Activated CD4-positive, alpha-beta T cell treated with anti-CD3 and anti-CD28 coated beads for 36 hours (primary cell): ENCODE measurements at places on chromosomes 11 and 22. TPM values are rescaled to one million over a fixed set of nuclear protein-coding genes. Genes with fewer than 3 reads are reported as not detected.

DNA sequence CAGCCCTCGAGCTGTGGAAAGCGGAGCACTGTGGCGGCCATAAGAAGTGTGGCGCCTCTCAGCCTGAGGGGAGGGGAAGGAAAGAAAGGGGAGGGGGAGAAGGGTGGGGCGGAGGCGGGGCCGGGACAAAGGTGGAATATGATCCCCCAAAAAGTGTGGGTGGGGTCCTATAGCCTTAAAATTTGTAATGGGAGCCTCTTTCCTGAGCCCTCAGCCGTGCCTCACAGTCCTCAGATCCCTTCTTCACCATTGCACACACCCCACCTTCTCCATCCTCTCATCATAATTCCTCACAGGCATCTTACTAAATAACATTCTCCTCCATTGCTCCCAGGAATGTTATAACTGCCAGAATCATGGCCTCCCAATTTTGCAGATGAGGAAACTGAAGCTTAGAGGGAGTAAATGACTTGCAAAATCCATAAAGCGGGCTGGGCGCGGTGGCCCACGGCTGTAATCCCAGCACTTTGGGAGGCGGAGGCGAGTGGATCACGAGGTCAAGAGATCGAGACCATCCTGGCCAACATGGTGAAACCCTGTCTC, 600 bp upstream of the RAB6A start:
- peak overlapping the region; percentile 97 for H3K4me3 ChIP-seq
- H3K27ac ChIP-seq, result peak overlapping the region; percentile 85
- peak; percentile 13 for DNase-seq

DNA sequence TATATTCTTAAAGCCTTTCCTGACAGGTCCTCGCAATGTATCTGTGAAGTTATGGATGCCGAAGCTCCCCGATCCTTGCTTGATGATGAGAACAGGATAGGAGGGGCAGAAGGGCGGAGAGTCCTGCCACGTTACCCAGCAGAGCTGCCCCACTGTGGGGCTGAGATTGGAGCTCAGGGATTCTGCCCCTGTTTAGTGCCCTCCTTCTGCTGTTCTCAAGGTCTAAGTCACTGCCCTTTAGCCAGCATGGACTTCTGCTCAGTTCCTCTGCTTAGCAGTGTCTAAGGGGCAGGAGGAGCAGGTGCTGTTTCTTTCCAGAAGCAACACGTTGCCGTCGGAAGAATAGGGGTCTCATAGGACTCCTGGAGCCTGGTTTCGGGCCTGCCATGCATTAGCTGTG, 164.2 kb upstream of the B3GAT1 start:
- no peak overlapping the region for H3K27ac ChIP-seq
- H3K4me3 ChIP-seq, result no peak overlapping the region
- H3K4me1 ChIP-seq, result no peaks in the 10 kb centered on the region
- peaks cover 7% of the 10 kb centered on the region for H3K27me3 ChIP-seq
- no peaks in the 10 kb centered on the region for H3K36me3 ChIP-seq
- DNase-seq, result no peak

DNA sequence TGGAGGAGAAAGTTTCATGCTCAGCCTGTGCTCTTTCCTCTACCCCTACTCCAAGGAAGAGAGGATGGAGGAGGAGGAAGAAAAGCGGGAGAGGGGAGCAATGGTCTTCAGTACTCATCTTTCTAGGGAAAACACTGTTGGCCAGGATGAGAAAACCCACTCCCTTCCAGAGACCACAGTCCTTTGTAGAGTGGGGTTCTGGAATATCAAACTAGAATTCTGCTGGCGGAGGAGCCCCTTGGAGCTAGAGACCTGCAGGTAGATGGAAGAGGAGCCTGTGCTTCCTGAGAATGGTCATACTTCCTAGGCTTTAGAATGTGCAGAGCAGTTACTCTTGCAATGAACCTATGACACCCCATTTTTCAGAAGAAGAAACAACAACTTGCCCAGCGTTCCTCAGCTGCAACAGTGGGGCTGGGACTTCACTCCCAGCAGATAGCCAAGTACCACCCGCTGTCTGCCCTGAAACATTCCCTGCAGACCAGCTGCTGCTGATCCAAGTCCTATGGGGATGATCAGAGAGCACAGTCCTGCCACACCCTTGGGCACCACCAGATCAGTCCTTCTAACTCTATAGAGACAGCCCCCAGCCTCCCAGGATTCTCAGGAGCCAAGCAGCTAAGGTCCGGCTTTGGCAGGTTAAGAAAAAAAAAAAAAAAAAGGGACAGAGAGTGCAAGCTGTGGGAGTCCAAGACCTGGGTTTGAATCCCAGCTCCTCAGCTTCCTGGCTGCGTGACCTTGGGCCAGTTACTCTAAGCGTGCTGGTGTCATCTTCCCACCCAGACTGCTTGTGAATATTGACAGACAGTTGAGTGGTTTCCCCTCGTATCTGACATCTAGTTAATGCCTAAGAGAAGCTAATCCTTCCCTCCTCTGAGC, 664 bp downstream of the PTGDR2 start:
- no peak overlapping the region for H3K27ac ChIP-seq
- H3K36me3 ChIP-seq, result peaks cover 22% of the 10 kb centered on the region

- peak; percentile 42 for DNase-seq
- no peaks in the 10 kb centered on the region for H3K36me3 ChIP-seq
- peaks cover 5% of the 10 kb centered on the region for H3K4me1 ChIP-seq
Measured at GRCh38 chr11:68684385-68685356, at the start of gene GAL. Gene GAL, plus strand, starts transcription at chr11:68684544. Its CDS starts 380 bp downstream, at chr11:68684924.

GRCh38 chr22:40826984-40827741, 8.0 kb upstream of the SLC25A17 start:
- no peaks in the 10 kb centered on the region for H3K4me1 ChIP-seq
- no peak for DNase-seq
- peaks cover 36% of the 10 kb centered on the region for H3K36me3 ChIP-seq
- no peak overlapping the region for H3K4me3 ChIP-seq
- H3K27ac ChIP-seq, result no peak overlapping the region

- H3K4me3 ChIP-seq, result no peak overlapping the region
- no peaks in the 10 kb centered on the region for H3K27me3 ChIP-seq
- no peak for DNase-seq
- no peaks in the 10 kb centered on the region for H3K4me1 ChIP-seq
- no peaks in the 10 kb centered on the region for H3K36me3 ChIP-seq
Measured at GRCh38 chr11:93564895-93565294, 21.7 kb upstream of the SMCO4 start.

- no peak overlapping the region for H3K27ac ChIP-seq
- DNase-seq, result no peak
- no peaks in the 10 kb centered on the region for H3K27me3 ChIP-seq
- peaks cover 54% of the 10 kb centered on the region for H3K4me1 ChIP-seq
- H3K36me3 ChIP-seq, result peaks cover 30% of the 10 kb centered on the region
Measured at GRCh38 chr11:108221371-108221770, 1.1 kb downstream of the NPAT start.

The C22orf31 gene
- not detected for total RNA-seq
